ENCODE measurements at places on chromosomes 11 and 22. TPM values are rescaled to one million over a fixed set of nuclear protein-coding genes. Genes with fewer than 3 reads are reported as not detected.

The PNPLA5 gene
- not detected for total RNA-seq

The KDM4E gene
- total RNA-seq = not detected

The OR4X2 gene
- not detected for total RNA-seq

The THY1 gene
- total RNA-seq = 0.65 TPM

The ROBO4 gene
- 265 TPM for total RNA-seq

The SLC22A12 gene
- total RNA-seq = not detected

The PES1 gene
- total RNA-seq = 81.3 TPM

The GGTLC3 gene
- not detected for total RNA-seq
